ENCODE measurements at places on chromosomes 7 and 10.

DNA sequence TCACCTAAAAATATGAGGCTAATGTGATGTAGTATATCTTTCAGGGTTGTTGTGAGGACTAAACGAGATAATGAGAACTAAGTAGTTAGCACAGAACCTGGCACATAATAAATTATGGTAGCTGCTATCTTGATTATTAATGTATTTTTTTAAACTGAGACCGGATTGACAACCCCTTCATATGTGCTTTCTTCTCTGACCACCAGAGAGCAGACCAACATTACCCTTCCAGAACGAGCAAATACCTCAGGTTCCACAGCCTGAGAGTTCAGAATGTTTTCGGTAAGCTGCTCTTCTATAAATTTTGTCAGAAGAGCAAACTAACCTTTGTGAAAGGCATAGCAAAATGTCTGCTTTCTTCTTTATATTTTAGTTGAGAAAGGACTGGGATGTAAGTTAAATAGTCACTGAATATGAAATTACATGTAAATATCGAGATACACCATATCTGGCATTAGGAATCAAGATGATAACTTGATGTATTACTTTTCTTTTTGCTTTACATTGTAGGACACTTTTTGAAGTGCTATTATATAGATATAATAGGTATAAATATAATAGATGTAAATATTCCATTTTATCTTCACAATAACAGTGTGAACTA lies 13.6 kb upstream of the BPGM start:
- DNase-seq: no peak

- no peak for DNase-seq
These were observed 304.7 kb upstream of the AOAH start for GRCh38 chr7:37028909-37029440.

- DNase-seq: no peak
These were observed 4.1 kb downstream of the ZNF282 start for GRCh38 chr7:149199234-149199995.

DNA sequence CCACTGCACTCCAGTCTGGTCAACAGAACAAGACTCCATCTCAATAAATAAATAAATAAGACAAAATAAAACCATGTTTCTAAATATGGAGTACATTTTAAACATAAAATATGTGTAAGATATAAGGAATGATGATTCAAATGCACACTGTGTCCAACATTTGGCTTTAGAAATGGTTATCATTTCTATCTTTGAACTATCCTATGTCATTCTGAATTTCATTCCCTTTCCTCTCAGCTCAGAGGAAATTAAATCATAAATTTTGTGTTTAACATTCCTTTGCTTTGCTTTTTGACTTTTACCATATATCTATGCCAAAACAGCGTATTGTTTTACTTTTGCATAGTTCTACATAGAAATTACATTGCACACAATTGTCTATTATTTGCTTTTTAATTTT lies 130.9 kb downstream of the GNAT3 start:
- no peak for DNase-seq

- DNase-seq: no peak
These were observed 25.8 kb upstream of the NANOS1 start for GRCh38 chr10:119003572-119004289.

DNA sequence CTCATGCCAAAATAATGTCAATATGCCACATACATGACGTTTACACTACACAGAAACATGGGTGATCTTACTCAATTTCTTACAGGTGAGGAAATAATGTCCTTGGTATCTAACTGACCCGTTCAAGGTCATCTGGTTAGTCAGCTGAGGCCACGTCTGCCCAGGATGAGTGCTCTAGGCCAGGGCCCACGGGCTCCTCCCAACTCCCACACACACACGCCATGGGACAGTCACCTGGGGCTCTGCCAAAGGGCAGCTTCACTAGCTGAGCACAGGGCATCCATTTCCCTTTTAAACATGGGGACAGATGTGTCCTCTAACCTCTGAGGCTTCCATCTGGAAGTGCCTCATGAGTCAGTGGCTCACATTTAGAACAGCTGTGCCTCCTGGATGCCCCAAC lies 123.9 kb downstream of the TNS3 start:
- no peak for DNase-seq

GRCh38 chr10:88728107-88728763 lies 22.2 kb downstream of the LIPK start:
- no peak for DNase-seq

DNA sequence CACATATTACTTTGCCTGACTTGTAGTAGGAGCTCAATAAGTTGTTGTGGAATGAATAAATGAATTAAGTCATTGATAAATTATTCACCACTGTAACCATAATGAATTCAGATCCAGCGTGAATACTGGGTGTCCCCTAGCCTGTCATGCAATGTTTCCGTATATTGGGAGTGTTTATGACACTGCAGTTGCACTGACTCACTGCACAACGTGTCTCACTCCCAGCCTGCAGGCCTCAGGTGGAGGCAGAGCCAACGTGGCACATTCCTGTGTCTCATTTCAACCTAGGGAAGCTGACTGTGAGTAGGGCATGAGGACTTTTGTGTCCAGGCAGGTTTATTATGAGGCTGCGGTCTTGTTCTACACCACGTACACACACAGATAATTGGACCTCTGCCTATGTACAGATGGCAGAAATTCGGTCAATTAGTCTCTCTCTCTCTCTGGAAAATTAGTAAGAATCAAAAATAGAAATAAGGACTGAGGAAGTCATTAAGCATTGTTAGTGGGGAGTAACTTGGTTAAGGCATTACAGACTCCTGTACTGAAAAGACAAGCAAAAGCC lies 299.1 kb upstream of the IGFBP3 start:
- DNase-seq: no peak

DNA sequence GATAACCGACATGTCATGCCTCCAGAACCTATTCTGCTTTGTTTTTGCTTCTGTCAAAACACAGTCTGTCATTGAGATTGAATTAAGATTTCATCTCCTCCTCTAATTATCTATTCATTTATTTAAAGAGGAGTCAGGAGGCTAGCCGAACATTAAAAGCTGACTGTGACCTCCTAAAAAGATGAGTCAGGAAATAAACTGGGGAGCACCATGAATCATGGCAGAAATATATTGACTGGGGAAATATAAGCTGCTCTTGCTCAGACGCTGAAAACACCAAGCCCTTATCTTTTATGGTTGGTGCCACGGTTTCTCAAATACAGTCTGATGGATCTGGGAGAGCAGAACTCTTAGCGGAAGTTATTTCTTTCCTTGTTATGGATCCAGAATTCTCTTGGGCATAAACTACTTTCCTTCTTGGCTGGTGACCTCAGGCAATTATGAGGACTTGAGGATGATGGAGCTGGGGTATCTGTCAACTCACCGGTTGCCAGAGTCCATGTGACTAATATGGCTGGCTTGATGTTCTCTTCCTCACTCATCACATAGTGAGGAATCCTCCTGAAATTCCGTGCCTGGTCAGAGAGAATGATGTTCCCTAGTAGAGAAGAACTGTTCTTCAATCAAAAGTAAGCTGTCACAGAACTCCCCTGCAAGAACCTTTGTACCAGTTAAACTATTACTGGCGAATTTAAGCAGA lies 307.6 kb upstream of the PHYHIPL start:
- DNase-seq: no peak

- DNase-seq: no peak
These were observed 109.0 kb downstream of the ALOX5 start for GRCh38 chr10:45483002-45483401.

DNA sequence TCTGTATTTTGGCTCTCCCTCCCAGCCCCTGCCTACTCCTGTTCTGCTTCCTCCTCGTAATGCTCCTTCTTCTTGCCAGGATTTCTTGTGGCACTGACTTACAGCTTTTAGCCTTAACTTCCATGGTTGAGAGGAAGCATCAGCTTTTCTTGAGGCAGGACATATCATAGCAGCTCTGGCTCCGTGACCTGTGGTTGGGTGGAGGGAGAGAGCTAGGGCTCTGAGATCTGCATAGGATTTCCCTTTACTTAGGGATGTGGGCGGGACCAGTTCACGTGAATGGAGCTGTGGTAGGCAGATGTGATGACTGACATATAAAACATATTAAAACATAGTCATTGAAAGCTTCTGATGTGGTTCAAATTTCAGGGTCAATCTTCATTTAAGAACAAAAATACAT lies 10.6 kb upstream of the RAB11FIP2 start:
- DNase-seq: no peak

GRCh38 chr10:130018730-130019185 lies 54.7 kb upstream of the EBF3 start:
- DNase-seq: peak; percentile 23

GRCh38 chr10:69145864-69146263 lies 21.9 kb downstream of the VPS26A start:
- DNase-seq: no peak

DNA sequence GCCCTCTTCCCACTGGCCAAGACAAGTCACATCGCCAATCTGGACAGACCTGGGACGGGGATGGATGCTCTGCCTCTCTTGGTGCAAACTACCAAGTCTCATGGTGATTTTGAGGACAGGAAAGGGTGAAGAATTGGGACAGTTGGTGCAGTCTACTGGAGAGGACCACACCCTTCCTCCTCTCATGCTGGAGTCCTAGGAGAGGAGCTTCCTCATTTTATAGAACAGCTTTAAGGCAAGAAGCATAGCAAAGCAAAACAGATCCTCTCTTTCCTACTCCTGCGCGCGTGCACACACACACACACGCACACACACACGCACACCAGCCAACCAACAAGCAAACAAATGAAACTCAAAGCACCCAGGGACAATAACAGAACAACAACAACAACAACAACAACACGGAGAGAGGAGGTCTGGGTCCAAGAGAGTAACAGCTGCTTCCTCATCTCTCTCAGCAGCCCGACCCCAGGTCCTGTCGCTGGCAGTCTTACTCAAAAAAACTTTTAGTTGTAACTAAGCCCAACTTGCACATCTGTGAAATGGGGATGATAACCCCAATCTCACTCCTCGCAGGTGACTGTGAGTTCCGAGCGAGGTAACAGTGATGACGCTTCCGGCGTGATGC lies 83.4 kb downstream of the TMEM178B start:
- no peak for DNase-seq

DNA sequence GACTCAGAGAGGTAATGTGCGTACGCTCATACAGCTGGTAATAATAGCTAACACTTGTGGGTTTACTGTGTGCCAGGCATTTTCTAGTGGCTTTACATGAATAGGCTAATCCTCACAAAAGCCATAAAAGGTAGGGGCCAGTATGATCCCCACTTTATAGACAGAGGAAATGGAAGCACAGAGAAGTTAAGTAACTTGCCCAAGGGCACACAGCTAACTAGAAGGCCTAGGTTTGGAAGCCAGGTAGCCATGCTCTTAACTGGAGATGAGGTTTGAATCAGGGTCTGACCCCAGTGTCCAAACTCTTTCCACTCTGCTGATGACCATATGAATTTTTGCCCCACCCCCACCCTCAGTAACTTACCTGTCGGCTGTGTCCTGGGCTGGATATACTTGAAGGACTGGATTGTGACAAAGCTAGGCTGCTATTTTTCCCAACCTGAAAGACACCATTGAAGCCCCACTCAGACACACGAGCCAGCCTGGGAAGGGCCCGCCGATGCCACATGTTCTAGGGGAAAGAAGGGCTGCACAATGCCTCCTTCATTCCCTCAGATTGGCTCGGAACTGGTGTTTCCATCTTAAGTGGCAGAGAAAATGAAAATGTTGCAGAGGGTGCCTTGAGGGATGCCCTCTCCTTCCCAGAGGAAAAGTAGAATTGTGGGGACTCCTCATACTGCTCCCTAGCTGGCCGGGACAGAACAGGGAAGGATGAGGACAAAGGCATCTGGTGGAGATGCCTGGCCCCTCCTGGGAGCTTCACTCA lies 29.1 kb upstream of the EFCAB10 start:
- no peak for DNase-seq

- no peak for DNase-seq
These were observed 103.5 kb downstream of the SND1 start for GRCh38 chr7:127755521-127755920.

DNA sequence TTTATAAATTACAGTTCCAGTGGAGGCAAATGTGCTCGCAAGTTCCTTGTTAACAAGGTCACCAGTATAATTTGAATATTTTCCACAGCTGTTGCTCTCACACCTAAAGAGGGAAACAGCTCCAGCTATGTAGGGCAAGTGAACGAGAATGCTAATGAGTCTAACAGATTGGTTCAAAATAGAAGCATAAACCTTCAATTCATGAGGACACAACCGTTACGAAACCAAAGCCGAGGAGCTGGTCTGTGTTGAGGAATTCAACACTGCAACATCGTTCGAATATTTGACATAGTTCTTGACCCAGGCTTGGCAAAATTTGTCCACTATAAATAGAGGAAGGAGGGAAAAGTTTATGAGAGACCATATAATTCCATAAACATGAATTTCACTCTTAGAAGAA lies 161.3 kb downstream of the KLF6 start:
- DNase-seq: no peak

DNA sequence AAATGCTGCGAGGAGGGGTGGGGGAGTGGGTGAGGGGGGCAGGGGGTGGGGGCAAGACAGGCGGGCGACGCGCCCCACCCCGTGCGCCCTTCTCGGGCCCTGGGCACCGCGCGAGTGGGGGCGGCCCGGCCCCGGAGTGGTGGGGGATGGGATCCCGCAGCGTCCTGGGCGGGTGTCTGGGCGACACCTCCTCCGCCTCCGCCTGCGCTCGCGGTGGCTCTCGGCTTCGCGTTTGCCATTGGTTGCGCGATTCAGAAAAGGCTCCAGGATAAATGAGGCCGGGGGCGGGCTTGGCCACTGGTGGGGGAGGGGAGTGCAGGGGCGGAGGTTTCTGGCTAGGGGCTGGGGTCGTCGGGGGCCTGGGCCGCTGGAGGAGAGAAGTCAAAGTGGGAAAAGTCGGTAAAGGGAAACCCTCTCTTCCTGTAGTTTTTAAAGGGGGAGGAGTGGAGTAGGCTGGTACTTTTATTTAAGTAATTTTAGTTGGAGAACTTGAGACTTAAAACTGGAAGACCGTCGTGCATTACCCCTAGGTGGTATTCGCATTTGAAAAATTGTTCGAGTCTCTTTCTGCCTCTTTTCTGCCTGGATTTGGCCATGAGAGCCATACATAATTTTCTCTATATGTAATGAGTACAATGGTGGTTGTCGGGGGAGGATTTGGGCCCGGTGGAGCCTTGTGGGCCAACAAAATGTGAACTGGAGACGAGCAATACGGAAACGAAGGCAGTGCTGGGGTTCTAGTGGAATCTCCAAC lies 992 bp upstream of the IGF2BP3 start:
- DNase-seq: peak; percentile 59

GRCh38 chr10:72322030-72322279 lies 32.8 kb downstream of the DNAJB12 start:
- no peak for DNase-seq

All from CD8-positive, alpha-beta T cell (primary cell).